ENCODE measurements at places on chromosomes 1 and 21.

DNA sequence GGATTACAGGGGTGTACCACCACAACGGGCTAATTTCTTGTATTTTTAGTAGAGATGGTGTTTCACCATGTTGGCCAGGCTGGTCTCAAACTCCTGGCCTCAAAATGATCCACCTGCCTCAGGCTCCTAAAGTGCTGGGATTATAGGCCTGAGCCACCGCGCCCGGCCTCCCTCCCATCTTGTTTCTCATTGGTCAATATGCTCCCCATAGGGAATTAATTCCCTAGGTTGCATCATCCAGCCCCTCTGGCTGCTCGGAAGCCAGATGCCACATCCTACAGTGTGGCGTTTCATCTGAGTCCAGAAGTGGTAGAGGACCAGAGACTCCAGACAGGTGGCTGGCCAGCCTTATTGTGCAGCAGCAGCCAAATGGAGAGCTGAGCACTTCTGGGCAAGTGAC is 11.5 kb upstream of the VASH2 start:
- DNase-seq: no peak

- DNase-seq: no peak
Observed at GRCh38 chr1:101081496-101082488, 56.2 kb upstream of the DPH5 start.

DNA sequence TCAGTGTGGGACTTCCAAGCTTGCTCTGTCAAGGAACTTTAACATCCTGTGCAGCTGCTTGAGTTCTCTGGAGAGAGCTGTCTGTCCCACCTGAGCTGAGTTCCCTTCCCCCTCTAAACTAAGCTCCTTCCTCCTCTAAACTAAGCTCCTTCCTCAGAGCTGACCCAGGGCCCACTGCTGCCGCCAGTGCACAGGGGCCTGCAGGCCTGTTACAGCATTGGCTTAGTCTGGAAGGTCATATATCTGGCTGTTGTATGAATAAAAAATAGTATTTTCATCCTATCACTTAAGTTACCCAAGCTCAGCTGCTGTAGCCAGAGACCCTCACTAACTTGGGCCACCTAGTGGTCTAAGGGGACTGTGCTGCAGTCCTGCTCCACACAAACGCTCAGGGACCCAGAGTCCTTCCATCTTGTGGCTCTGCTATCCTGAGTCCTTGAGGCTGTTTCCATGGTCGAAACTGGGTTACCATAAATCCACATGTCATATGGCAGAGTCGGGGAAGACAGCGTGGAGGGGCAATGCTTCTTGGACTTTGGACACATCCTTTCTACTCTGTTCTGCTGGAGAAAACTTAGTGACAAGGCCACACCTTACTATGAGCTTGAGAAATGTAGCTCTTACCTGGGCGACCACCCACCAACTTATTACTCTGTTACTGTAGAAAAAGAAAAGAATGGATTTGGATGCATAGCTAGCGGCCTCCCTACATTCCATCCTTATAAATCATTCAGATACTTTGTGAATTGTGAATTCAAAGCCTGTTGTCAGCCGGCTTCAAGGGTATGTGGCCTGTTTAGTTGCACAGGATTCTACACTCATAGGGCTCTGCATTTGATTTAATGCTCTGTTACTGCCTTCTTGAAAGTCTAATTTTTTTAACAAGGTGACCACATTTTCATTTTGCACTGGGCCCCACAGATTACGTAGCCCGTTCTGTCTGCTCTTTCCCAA is 71.4 kb upstream of the GCLM start:
- DNase-seq: no peak

DNA sequence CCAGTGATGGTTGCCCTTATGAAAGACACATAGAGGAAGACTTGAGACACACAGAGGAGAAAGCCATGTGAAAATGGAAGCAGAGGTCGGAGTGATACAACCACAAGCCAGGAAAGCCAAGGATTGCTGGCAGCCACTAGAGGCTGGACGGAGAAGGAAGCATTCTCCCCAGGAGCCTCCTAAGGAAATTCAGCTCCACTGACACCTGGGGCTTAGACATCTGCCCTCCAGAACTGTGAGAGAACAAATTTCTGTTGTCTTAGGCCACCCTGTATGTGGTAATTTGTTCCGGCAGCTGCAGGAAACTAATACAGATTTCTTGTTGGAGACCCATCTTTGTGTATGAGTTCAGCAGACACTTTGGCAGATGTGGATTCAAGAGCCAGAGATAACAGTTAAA is 126.9 kb upstream of the ATP1A1 start:
- no peak for DNase-seq

GRCh38 chr1:218374401-218375353 is 29.5 kb downstream of the TGFB2 start:
- DNase-seq: no peak

GRCh38 chr1:43764581-43764980 is 57.2 kb downstream of the ST3GAL3 start:
- DNase-seq: no peak

DNA sequence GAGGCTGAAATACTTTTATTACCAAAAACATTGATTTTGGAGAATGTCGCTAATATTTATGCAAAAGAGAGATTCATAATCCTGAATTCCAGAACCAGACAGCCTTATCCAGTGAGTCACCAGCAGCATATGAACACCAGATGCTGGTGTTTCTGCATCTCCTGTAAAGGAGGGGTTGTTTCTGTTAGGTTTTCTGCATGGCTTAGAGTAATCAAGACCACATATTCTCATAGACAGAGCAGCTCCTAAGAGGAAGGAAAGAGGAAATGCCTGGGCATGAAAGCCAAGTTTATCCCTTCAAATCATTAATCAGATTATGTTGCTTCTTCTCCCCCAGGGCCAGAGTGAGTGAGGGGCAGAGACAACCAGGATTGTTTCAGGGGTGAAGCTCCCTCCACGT is 86.2 kb downstream of the NGF start:
- DNase-seq: no peak

DNA sequence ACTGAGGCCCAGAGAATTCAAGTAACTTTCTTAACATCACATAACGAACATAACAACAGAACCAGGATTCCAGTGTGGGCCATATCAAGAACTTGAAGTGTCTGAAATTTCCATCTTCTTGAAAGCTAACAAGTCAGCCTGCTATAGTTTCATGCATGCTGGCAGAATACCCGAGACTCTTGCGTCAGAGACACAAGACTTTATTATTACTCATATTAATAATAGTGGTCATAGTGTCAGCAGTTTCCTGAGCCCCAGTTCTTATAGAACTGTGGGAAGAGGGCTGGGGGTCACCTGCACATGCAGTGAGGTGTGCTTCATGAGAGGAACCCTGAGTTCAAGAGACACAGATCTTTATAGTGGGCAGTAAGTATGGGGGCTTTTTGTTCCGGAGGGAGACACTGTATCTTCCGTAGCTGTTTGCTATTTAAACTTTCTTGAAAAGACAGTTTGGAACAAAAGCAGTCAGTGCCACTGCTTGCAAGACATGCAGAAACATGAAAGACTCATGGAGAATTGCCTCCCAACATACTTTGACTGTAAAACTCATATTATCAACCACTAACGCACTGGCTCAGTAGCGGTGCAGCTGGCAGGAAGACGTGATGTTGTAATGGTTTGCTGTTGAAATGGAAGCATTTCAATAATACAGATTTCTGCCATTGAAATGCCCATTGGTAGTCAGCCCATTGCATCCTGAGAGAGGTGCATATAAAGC is 339.2 kb downstream of the ADGRL2 start:
- no peak for DNase-seq

GRCh38 chr1:152745289-152745704 is 12.5 kb upstream of the KPRP start:
- DNase-seq: no peak

- no peak for DNase-seq
Observed at GRCh38 chr1:197917805-197918651, 856 bp downstream of the LHX9 start.

GRCh38 chr1:211013346-211014240 is 120.4 kb downstream of the KCNH1 start:
- no peak for DNase-seq

DNA sequence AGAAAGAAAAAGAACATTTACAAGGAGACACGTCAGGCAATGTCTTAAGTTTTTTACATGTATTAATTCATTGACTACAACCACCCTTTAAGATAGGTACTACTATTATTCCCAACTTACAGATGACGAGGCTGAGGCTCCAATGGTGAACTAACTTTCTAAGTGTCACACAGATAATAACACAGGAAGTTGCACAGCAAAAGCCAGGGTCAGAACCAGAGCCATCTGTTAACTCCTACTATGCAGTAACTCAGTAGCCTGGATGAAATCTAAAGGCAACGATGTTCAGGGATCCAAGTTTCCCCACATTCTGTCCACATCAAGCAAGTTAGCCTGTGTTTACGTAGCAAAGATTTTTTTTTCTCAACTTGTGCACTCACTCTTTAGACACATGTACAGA is 371.7 kb downstream of the PTPRC start:
- no peak for DNase-seq

DNA sequence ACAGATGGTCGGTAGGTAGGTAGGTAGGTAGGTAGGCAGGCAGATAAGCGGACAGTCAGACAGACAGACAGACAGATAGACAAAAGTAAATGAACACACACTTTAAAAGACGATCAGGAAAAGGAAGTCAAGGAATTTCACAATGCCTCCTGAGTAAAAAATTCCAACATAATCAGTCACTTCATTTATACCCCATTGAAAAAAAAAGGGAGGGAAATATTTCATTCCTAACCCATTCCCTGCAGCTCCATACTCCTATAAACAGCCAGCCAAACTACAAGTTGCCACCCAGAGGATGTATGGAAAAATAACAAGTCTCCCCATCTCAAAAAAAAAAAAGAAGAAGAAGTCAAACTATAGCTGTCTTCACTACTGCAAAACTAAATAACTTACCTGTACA is 43.4 kb downstream of the ZZZ3 start:
- no peak for DNase-seq

- no peak for DNase-seq
Observed at GRCh38 chr1:29960876-29961275, 724.6 kb downstream of the PTPRU start.

DNA sequence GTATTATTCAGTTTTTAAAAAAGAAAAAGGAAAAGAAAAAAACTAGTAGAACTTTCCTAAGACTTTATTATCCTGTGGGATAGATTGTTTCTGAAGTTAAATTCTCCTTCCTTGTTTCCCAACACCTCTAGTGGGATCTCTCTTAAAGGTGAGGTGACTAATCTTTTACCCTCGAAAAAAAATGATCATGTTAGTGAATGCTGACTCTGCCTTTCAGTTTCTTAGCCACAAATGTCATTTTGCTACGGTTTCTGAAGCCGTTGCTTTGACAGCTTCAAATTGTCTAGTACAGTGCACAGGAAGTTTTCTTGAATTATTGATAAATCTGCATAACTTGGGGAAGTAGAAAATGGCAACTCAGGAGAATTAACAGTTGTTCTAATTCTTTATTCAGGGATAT is 13.0 kb upstream of the NEK7 start:
- no peak for DNase-seq

GRCh38 chr1:51729824-51730301 is 113.0 kb downstream of the OSBPL9 start:
- DNase-seq: no peak

GRCh38 chr1:172351346-172351745 is 69.1 kb upstream of the C1orf105 start:
- no peak for DNase-seq

DNA sequence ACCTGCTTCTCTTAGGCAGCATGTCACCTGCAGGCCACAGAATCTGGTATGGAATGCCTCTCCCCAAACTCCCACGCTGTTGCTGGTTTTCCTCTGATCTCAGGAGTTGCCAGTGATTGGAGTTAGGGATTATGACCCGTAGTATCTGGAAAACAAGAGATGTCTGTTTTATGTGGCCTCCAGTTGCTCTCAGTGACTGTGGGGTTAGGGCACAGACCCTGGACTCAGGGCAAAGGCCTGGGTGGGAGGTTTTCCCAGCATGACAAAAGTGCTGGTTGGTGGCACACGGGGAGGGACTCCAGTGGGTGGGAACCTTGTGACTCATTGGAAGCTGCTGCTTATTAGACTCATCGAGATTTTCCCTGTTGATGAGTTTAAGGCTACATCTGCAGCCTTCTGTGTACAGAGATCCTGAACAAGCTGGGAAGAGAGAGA is at the start of gene NR1I3:
Gene NR1I3, minus strand, starts transcription at position 165 of the 435 bp plus-strand sequence. CDS start 1,638 bp downstream, outside the sequence.
- DNase-seq: no peak

GRCh38 chr21:45630876-45631275 is 12.6 kb upstream of the PCBP3 start:
- no peak for DNase-seq

DNA sequence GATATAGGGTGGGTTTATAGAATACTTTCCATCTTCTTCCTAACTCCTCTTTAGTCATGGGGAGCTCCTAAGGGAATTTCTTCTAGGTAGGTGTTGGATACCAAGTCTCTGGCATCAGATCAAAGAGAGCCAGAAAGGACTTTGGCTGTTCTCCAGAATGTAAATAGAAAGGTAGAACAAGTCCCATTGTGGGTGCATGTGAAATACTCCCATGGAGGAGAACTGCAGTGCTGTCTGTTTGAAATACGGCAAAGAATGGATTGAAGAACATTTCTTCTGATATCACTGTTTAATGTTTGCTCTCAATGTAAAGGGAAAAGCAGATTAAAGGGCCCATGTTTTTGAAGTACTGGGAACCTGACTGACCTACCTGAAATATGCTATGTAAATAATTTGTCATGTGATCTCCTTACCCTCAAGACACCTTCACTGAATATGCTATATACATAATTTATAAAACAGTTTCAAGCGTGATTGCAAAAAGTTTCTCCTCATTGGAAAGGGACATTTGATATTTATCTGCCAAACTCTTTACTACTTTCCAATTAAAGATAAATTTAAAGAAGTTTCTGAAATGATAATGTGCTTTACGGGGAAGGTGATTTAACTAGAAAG is 65.9 kb downstream of the LAMC1 start:
- no peak for DNase-seq

- no peak for DNase-seq
Observed at GRCh38 chr1:183283286-183283685, 97.2 kb downstream of the LAMC2 start.

GRCh38 chr21:34042735-34043134 is 30.6 kb upstream of the MRPS6 start:
- no peak for DNase-seq
